ENCODE measurements at places on chromosomes 13 and 19. TPM values are rescaled to one million over a fixed set of nuclear protein-coding genes. Genes with fewer than 3 reads are reported as not detected.

The SIGLEC12 gene
- 3.1 TPM for total RNA-seq

The GFY gene
- total RNA-seq = not detected

- peak; percentile 69 for DNase-seq
Observed at GRCh38 chr19:17322854-17323253, 11.8 kb downstream of the ANO8 start.

The OSCAR gene
- total RNA-seq = 1.6 TPM

The MISP3 gene
- 2.4 TPM for total RNA-seq

GRCh38 chr19:8324186-8325050 is 3.1 kb downstream of the RPS28 start:
- DNase-seq = peak; percentile 70

DNA sequence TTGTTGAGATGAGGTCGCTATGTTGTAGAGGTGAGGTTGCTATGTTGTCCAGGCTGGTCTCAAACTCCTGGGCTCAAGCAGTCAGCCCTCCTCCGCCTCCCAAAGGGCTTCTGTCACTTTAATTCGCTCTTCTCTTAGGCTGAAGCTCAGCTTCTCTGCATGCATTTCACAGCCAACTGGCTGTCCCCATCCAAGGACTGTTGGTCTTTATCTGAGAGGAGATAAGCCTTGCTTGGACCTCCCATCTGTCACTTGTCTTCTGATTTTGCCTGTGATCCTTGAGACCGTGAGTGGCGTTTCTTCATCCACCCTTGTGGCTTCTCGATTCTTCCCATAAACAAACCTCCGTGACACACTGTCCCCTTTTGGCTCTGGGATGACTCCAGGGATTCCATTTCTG is 24.4 kb downstream of the CERS1 start:
- no peak for DNase-seq

GRCh38 chr13:45943120-45943519 is 91.6 kb upstream of the SIAH3 start:
- DNase-seq = no peak

- DNase-seq = peak; percentile 74
Observed at GRCh38 chr19:46471116-46471733, at the start of gene PNMA8A. PNMA8A (minus strand) TSS chr19:46471563; CDS start chr19:46471035, 528 bp downstream.

The ZNF208 gene
- total RNA-seq = 0.28 TPM

The FGF9 gene
- 1.4 TPM for total RNA-seq

DNA sequence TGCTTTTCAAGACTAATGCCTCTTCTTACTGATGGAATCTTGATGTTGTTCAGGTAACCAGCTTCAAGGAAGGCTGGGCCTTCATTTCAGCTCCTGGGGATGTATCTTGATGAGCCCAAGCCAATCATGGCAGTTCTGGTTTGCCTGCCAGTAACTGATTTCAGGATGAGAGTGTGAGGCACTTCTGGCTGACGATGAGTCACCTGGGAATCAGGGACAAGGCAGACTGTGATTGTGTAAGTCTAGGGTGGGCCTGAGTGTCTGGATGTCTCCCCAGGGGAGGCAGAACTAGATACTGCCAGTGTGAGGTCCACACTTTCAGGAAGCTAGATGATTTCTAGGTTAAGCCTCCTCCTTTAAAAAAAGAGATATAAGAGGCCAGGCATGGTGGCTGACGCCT is 77.3 kb upstream of the KL start:
- DNase-seq = no peak

DNA sequence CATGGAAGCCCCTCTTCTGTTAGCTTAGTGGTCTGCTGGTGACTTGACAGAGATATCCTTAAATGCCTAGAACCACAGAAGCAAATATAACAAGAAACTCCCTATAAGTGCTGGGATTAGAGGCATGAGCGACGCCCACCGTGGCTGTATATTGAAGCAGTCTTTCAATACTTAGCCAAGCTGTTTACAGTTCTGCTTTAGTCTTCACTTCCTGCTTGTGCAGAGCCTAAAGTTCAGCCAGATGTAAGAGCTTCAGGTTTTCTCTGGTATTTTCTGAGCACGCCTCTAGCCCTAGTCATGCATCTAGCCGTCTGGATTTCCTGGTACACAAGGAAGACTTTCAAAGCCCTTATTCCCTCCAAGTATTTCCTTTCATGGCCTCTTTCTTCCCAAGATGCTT is 28.5 kb downstream of the TRPM4 start:
- DNase-seq = no peak

The MBD3L2 gene
- total RNA-seq = not detected

- no peak for DNase-seq
Observed at GRCh38 chr19:18769989-18770528, 21.0 kb downstream of the COMP start.

- no peak for DNase-seq
Observed at GRCh38 chr13:98912846-98913245, 65.0 kb downstream of the DOCK9 start.

The NAPSA gene
- 0.14 TPM for total RNA-seq

The ERICH6B gene
- 0.06 TPM for total RNA-seq

The ATXN8OS gene
- not detected for total RNA-seq

- no peak for DNase-seq
Observed at GRCh38 chr19:55563261-55563690, 17.4 kb downstream of the ZNF579 start.

GRCh38 chr13:30618186-30618929 is 638 bp downstream of the USPL1 start:
- no peak for DNase-seq

- no peak for DNase-seq
Observed at GRCh38 chr19:27935669-27936068, 1277.3 kb downstream of the UQCRFS1 start.

DNA sequence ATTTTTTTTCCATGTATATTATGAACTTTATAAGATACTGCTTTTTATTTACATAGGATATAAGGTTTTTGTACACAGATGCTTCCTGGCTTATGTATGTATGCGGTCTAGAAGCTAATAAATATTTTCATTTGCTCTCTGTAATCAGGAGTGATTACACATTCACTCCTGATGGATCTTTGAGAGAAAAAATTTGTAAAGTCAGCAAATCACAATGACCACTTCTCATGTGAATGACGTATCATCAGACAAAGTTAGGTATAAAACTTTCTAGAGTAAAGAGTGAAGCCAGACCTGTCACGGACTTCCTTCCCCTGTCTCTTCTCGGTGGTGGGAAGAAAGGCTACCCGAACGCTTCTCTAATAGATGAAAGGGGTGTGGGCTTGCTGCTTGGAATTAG is 31.1 kb downstream of the DPY19L3 start:
- DNase-seq = no peak

DNA sequence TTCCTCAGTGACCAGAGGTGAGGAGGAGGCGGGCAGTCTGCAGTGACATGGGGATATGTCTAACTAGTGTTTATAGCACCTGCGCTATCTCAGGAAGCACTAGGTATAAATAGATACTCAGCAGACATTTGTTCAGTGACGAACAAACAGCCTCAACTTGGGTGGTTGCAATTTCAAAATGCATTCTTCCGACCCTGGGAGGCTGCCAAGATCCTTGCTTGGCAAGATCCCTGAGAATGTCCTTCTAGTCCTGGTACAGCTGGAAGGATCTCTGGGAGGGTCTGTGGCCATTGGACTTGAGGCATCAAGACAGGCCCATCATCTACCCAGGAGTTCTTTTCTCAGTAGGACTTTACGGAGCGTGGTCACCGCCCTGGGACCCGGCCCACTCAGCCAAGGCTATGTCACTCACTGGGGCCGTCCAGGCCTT is 299.5 kb downstream of the ZNF536 start:
- DNase-seq = peak; percentile 76

DNA sequence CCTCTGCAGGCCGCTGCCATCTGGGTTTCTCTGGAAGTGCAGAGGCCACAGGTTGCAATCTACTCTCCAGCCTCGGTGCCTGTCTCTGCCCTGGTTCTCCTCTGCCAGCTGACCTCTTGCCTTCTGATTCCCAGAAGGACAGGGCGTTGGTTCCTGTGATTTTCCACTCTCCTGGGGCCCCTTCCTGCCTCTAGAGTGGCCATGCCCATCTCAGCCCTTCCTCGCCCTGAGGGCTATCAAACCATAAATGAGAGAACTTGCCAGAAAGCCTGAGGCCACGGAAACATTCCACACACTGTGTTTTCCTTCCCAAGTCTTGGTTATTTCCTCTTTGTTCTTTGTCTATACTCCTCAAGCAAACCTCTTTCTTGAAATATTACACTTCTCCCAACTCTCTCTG is 146.2 kb downstream of the SHISA2 start:
- peak; percentile 19 for DNase-seq

GRCh38 chr13:82356667-82357410 is 1525.4 kb downstream of the SLITRK1 start:
- DNase-seq = no peak

DNA sequence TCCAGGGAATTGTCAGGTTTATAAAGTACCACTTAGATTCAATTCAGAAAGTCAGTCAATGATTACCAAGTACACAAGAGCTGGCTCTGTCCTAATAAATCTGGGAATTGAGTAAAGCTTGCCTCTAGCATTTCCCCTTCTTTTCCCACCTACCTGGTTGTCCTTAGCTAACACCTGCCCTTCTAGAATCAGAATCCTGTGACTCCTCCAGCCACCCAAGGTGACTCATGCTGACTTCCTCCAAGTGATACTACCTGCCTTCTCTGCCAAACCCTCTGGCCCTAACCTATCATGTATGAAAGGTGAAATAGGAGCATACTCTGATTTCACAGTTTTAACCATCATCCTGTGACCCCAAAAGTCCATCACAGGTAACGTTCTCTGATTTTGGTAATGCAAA is 151.2 kb downstream of the DIAPH3 start:
- no peak for DNase-seq

The ZNF709 gene
- 5.4 TPM for total RNA-seq

The ZNF799 gene
- 3.6 TPM for total RNA-seq

DNA sequence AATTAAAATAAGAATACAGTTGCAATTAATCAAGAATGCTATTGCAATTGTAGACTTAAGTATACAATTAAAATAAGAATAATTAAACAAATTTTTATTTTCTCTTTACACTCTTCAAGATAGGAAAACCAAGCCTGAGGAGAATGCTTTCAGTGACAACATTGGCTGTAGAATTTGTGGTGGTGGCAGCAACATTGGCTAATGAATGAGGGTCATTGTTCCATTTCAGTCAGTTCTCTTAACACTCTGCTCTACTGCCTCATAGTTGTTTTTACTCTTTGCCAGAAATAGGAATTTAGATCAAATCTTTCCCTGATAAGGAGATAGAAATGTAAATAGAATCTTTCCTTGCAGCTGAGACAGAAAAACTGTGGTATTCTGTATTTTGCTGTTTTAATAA is 391.6 kb downstream of the PCDH20 start:
- DNase-seq = no peak

The CLDN10 gene
- total RNA-seq = 0.28 TPM

DNA sequence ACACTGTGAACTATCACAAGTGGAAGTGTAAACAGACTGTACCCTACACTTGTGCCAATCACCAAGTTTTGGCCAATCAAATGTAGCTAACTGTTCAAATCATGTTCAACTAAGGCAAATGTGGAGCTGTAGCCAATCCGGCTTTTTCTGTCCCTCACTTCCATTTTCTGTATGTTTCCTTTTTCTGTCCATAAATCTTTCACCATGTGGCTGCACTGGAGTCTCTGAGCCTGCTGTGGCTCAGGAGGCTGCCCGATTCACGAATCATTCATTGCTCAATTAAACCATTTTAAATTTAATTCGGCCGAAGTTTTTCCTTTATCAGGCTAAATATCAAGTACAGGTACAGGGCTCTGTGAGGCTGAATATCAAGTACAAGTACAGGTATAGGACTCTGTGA is 216.5 kb downstream of the RFC3 start:
- DNase-seq = no peak

- peak; percentile 84 for DNase-seq
Observed at GRCh38 chr19:19461671-19462622, 53.4 kb downstream of the TSSK6 start.

DNA sequence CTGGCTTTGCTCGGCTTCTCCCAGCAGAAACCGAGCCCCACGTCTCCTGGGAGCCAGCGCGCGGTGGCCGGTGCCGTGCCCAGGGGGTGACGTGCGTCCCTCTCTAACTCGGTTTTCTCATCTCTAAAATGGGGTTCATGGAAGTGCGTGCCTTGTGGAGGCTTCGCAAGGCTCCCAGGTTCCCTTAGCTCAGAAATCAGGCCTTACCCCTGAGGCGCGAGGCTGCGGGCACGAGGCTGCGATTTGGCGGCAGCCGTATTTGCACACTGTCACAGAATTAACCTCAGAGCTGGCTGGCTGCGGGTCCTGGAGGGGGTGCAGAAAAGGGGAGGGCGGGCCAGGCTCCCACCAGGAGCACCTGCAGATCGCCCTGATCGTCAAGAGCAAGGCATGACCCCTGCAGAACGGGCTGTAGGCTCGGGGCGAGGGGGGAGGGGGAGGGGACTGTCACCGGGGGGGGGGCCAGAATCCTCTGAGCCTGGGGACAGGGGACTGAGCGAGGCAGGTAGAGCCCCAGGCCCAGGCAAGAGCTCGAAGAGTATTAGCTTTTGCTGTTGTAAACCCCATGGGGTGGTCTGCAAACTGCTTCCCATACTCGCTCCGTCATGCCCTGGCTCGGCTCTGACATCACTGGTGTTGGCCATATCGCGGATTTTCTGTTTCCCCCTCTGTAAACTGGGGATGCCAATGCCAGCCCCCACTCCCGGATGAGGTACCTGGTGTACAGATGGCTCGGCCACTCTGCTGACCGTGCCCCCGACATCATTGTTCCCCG is 62.2 kb downstream of the CCNE1 start:
- no peak for DNase-seq

GRCh38 chr13:39521701-39522100 is 81.3 kb downstream of the LHFPL6 start:
- DNase-seq = no peak

DNA sequence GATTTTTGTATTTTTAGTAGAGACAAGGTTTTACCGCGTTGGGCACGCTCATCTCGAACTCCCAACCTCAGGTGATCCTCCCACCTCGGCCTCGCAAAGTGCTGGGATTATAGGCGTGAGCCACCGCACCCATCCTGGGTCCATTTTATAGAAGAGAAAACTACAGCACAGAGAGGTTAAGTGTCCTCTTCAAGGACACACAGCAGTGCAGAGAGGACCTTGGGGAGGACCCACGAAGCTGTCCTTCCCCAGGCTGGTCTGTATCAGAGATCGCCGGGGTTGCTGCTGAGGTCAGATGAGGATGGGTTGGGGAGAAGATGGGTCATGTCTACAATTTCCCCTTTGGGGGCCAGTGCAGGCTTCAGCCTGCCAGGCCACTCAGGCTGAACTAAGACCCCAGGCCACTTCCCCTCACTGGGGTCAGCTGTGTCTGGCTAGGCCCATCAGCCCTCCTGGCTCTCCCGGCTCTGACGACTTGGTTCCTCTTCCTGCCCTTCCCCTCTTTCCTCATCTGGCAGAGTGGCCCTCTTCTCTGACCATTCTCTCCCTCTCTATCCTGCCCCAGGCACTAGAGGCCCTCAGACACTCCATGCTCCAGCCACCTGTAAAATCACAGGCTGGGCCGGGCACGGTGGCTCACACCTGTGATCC is 9.6 kb downstream of the MYO1F start:
- peak; percentile 40 for DNase-seq
